SK-N-SH (cell line): ENCODE measurements at places on chromosomes 13 and 19.

DNA sequence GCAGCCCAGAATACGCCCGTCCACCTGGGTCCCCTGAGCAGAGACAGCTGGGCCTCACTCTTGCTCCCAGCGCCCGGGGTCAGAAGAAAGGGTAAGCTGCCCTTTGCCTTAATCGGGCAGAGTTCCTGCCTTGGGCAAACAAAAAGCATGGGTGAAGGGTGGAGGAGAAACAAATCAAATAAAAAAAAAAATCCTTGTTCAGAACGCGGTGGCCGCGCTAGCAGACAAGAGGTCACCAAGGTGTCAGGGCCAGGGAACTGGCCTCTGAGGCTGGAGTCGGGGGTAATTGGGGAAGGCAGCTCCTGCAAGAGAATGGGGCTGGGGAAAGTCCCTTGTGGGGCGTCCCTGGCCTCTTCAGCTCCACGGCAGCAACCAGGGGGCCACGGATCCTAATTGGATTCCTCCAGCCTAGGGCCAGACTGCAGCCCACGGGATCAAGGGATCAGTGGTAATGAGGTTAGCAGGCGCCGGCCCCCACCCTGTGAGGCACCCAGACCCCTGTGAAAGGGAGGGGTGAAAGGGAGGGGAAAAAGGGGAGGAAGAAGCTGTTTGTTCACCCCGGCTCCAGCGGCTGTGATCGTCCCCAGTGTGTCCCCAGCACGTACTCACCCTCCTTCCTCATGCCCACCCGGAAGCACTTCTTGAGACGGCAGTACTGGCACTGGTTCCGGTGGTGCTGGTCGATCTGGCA, 5.5 kb downstream of the NR2F6 start:
- DNase-seq, result no peak

- no peak for DNase-seq
These were observed 540 bp upstream of the ZFP36 start for GRCh38 chr19:39405958-39406655.

DNA sequence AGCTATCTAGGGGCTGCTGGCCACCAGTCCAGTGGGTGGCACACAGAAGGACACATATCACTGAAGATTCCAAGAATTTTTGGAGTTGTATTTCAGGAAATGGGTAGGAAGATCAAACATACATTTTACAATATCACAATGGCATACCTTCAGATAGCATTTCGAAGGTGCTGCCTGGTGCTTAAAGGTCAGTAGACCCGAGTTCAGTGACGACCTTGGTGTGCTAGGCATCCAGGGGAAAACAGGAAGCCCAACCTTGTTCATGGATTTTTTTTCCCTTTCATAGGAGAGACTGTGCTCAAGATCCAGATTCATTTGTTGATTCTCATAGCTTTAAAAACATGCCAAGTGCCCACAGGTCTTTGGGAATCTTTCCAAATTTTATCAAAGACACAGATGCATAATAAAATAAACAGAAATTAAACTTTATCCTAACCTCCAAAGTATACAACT, 51.0 kb upstream of the RCBTB2 start:
- DNase-seq, result no peak

DNA sequence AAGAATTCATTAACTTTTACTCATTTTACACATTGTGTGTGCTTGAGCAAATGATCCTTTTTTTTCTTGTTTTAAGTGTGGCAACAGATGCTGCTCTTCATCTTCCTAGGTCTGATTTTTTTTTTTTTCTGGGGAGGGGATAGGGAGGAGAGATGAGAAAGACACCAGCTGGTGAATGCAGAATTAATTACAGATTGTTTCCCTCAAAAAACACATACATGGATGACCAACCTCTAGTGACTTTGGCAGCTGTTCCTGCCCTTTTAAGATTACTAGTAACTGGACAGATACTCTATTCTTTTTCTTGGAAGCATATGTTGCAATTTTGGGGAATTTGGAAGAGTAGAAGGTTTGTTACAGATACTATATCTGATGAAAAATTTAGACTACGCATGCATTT, 103.6 kb upstream of the MYO16 start:
- DNase-seq, result no peak

DNA sequence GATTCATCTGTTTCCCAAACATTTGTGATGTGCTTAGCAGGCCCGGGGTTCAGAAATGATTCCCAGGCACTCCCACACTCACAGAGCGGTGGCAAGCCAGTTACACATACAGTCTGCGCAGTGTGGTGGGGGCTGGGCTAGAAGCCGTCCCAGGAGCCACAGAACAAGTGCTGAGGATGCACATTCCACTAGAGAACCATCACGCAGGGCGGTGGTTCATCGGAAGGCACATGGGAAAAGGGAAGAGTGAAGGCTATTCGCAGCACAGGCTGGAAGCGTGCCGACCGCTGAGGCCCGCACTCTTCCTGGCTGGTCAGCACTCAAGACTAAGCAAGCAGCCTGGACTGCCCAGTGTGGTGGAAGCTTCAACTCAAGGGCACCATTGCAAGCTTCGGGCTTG, 126.3 kb upstream of the SLC7A1 start:
- DNase-seq, result no peak

DNA sequence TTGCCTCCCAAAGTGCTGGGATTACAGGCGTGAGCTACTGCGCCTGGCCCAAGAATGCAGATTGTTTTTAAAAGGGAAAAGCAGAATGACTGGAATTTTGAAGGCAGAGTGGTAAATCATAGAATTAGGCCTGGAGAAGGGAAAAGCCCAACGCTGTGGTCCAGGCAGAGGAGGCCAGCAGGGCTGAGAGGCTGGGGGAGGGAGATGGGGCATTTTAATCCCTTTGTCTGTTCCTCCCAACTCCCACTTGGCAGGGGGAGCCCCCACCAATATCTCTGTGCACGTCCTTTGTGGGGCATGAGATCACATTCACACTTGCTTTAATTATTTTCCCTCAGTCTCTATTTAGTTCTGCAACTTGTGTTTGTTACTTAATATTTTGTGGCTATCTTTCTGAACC, 54.4 kb upstream of the RANBP3 start:
- DNase-seq, result no peak

GRCh38 chr13:113837560-113838355, 26.1 kb downstream of the GAS6 start:
- peak; percentile 84 for DNase-seq
